ENCODE measurements at places on chromosomes 6 and 20.

DNA sequence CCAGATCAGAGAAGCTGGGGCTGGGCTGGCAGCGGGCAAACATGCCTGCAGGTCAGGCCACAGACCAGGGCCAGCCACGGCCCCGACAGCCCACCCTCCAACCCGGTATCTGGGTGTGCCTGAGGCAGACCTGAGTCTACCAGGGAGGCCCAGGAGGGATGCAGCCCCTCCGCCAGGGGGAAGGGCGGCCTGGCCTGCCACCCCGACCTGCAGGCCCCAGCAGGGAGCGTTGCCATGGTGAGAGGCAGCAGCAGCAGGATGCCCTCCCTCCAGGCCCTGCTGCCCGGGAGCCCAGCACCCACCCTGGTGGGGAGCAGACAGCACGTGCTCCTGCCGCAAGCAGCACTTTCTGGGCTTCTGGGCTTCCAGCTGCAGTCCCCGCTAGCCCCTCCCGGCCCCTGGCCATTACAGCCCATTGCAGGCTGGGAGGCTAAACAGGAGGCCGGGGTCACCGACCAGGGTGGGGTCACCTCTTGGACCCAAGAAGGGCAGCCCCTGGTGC lies 3.8 kb upstream of the EEF1A2 start:
- H3K36me3 ChIP-seq, result no peaks in the 10 kb centered on the region
- no peak for DNase-seq

DNA sequence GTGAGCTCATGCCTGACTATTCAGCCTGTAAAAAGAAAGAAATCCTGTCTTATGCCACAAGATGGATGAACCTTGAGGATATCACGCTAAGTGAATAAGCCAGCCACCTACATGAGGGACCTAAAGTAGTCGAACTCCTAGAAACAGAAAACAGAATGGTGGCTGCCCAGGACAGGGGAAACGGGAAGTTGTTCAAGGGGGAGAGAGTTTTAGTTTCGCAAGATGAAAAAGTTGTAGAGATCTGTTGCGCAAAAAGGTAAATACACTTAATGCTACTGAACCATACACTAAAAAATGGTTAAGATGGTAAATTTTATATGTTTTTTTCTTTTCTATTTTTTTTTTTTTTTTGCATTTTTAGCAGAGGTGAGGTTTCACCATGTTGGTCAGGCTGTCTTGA lies 74.1 kb upstream of the RALY start:
- no peaks in the 10 kb centered on the region for H3K36me3 ChIP-seq
- H3K4me3 ChIP-seq, result no peak overlapping the region
- no peaks in the 10 kb centered on the region for H3K27me3 ChIP-seq
- no peak overlapping the region for H3K27ac ChIP-seq

DNA sequence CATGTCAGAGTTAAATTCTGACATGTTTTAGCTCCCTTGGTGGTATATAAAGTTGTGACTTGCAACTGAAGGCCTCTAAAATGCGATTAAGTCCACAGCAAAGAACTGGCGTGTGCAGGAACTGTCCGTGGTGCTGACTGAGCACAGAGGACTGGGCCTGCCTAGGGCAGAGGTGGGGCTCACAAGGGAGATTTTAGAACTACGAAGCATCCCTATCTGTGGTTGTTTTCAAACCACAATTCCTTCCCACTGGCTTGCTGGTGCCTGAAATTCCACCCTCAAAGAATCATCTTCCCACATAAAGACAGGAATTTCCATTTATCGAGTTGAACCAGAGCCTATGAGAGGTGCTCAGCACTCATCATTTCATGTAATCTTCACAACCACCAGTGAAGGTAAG lies 30.1 kb downstream of the RIMS4 start:
- H3K4me1 ChIP-seq, result no peaks in the 10 kb centered on the region
- no peak for DNase-seq
- no peaks in the 10 kb centered on the region for H3K27me3 ChIP-seq
- H3K27ac ChIP-seq, result no peak overlapping the region

- no peaks in the 10 kb centered on the region for H3K27me3 ChIP-seq
- H3K27ac ChIP-seq, result no peak overlapping the region
- DNase-seq, result no peak
- no peak overlapping the region for H3K4me3 ChIP-seq
Observed at GRCh38 chr20:49386848-49387580, 95.5 kb downstream of the KCNB1 start.

DNA sequence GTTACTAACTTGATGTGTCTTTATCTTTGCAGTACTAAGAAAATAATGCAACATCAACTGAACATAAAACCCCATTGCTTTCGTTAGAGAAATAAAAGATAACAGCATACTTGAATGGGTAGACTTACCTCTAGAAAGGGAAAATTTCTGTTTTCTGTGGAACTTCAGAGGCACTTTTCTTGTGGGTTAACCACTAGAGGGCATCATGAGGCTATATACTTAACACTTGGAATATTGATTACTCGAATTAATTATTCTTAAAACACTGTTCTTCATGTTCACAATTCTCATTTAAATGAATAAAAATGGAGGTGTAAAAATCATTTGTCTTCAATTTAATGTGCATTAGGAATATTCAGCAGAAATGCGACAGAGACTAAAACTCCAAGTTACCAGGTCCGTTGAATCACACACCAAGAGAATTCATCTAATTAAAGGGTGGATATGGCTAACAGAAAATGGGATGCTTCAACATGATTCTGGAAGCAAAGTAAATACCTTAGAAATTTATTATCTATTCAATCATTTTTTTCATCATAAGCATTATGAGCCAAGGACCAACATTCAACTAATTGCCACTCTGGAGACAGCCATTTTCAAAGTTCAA lies 330.8 kb upstream of the PREP start:
- H3K4me1 ChIP-seq, result peaks cover 8% of the 10 kb centered on the region
- H3K27ac ChIP-seq, result no peak overlapping the region
- no peak overlapping the region for H3K4me3 ChIP-seq
- no peak for DNase-seq
- H3K27me3 ChIP-seq, result no peaks in the 10 kb centered on the region
- H3K36me3 ChIP-seq, result no peaks in the 10 kb centered on the region

GRCh38 chr6:17816921-17817611 lies 110.3 kb upstream of the NUP153 start:
- H3K36me3 ChIP-seq, result no peaks in the 10 kb centered on the region
- no peak for DNase-seq
- H3K27me3 ChIP-seq, result no peaks in the 10 kb centered on the region
- H3K4me3 ChIP-seq, result no peak overlapping the region

DNA sequence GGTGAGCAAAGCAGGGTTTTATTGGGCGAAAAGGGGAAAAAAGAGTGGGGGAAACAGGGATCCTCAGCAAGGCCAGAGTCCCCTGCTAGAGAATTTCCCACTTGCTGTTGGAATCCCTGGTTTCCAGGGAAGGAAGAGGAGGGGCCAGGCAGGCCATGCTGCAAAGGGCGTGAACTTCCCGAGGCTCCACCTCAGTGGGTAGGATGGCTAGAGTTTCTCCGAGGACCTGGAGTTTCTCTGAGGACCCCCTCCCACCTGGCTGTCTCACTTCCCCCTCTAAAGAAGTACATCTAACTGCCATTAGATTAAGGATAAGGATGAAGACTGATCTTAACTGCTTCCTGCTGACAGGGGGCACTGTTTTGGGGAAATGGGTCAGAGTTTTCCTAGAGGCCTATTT lies 1239.3 kb upstream of the GJE1 start:
- H3K27ac ChIP-seq, result no peak overlapping the region
- H3K4me1 ChIP-seq, result no peaks in the 10 kb centered on the region
- DNase-seq, result no peak
